ENCODE measurements at places on chromosomes 16 and 17. TPM values are rescaled to one million over a fixed set of nuclear protein-coding genes. Genes with fewer than 3 reads are reported as not detected.
A peak's percentile ranks its signal among the peaks of the same experiment; 100 is the strongest.

DNA sequence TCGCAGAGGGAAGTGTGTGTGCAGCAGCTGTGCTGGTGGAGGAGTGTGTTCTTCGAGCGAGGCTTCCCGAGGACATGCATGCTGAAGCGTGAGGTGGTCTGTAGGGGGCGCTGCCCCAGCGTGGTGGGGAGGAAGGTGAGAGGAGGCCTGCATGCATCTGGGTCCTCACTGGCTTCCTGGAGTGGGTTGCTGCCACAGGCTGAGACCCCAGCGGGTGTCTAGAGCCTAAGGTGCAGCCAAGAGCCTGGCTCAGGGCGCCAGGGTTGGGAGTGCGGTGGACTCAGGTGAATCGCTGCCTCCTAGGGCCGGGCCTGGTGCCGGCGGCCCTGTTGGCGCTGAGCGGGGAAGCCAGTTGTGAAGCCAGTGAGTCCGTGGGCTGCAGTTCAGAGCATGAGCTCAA lies 7.5 kb upstream of the HSD3B7 start:
- no peaks in the 10 kb centered on the region for H3K4me1 ChIP-seq
- H3K27ac ChIP-seq = no peak overlapping the region
- no peak overlapping the region for H3K4me3 ChIP-seq
- DNase-seq = no peak
- H3K36me3 ChIP-seq = peaks cover 88% of the 10 kb centered on the region

DNA sequence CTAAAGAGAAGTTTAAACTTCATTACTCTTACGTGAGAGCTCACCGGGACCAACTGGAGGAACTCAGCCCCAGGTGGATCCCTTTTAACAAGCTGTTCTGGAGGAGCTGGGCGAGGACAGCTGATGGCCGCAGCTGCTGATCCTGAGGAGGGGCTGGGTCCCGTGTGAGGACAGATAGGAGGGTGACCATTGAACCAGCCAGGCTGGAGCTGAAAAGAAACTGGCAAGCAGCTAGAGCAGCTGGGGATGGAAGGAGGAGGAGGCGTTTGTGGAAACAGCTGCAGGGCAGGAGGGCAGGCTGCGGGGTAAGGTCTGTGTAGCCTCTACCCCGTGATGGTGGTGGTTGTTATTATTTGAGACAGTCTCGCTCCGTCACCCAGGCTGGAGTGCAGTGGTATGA lies 119.5 kb downstream of the AATF start:
- DNase-seq = no peak
- no peaks in the 10 kb centered on the region for H3K4me1 ChIP-seq
- no peak overlapping the region for H3K27ac ChIP-seq
- no peak overlapping the region for H3K4me3 ChIP-seq

DNA sequence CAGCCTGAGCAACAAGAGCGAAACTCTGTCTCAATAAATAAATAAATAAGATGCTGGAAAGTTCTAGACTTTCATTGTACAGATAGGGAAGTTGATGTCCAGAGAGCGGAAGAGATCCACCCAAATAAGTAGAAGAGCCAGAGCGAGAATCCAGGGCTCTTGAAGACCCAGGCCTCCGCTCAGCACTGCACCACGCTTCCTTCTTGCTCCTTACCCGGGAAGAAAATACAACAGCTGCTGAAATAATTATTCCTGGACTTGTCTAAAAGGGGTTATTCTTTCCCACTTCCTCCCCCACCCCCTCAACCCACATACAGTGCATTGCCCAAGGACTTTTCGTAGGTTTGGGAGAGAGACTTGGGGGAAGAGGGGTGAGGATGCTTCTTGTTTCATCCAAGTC lies 26.7 kb downstream of the CDK5RAP3 start:
- peak; percentile 17 for DNase-seq
- peaks cover 8% of the 10 kb centered on the region for H3K4me1 ChIP-seq
- no peak overlapping the region for H3K4me3 ChIP-seq
- H3K27me3 ChIP-seq = no peaks in the 10 kb centered on the region
- H3K27ac ChIP-seq = no peak overlapping the region

GRCh38 chr16:56960681-56961281 lies 969 bp upstream of the CETP start:
- H3K4me3 ChIP-seq = no peak overlapping the region
- peaks cover 15% of the 10 kb centered on the region for H3K4me1 ChIP-seq
- H3K36me3 ChIP-seq = no peaks in the 10 kb centered on the region
- H3K27ac ChIP-seq = no peak overlapping the region
- no peak for DNase-seq

GRCh38 chr17:9845306-9845705 lies 19.6 kb downstream of the GLP2R start:
- H3K4me1 ChIP-seq = no peaks in the 10 kb centered on the region
- DNase-seq = no peak
- H3K27me3 ChIP-seq = no peaks in the 10 kb centered on the region

KCNH4 gene
- polyA plus RNA-seq = 0.10 TPM

TSR3 gene
- 60.0 TPM for polyA plus RNA-seq
